Stimulated activated CD8-positive, alpha-beta memory T cell treated with anti-CD3 and anti-CD28 coated beads, Interleukin-2, amount 100 ng/mL, for 1 hour (primary cell): ENCODE measurements at places on chromosomes 6 and 20.

DNA sequence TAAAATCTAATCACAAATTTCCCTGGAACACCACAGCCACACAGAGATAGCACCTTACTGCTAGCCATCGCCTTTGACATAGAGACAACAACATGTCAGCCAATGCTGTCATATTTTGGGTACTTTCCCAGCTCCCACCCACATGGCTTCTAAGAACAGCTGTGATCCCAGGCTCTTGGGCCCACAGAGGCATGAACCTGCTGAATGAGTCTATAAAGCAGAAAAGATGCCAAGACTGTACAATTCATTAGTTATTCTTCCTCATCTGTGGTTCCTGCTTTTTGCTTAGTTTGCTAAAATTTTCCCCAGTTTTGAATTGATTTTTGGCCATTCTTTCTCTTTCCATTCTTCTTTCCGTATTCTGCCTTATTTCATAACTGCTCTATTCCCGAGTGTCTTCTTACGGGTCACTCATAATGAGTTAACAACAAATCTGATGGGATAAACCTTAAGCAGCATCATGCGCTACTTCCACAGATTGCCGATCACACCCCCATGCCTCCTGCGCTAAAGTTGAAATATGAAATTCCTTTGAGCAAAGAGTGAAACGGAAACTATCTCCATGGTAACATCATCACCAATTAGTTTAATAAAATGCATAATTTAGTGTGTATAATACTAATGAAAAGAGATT lies 327.3 kb upstream of the HSF2 start:
- no peak for DNase-seq

- no peak for DNase-seq
Measured at GRCh38 chr6:4740032-4740431, 36.2 kb upstream of the CDYL start.

GRCh38 chr6:168355716-168356522 lies 36.3 kb upstream of the DACT2 start:
- no peak for DNase-seq

GRCh38 chr6:125197795-125198269 lies 44.3 kb downstream of the TPD52L1 start:
- no peak for DNase-seq

- no peak for DNase-seq
Measured at GRCh38 chr20:47785311-47785853, at the start of gene SULF2. SULF2 (minus strand) TSS chr20:47785481; CDS start chr20:47757363, 28,118 bp downstream.
